Epithelial cell of umbilical artery (primary cell): ENCODE measurements at places on chromosomes 7 and 10. TPM values are rescaled to one million over a fixed set of nuclear protein-coding genes. Genes with fewer than 3 reads are reported as not detected.

Gene CCDC7
- 2.9 and 13.4 TPM in 2 replicates for total RNA-seq

Gene MICU1
- total RNA-seq: 25.7 and 40.0 TPM in 2 replicates

Gene FOXI2
- total RNA-seq: not detected in 2 replicates

Gene SUN3
- not detected in 2 replicates for total RNA-seq

Gene NANOS1
- total RNA-seq: 0.61 and 2.3 TPM in 2 replicates

Gene MICALL2
- 14.0 and 15.3 TPM in 2 replicates for total RNA-seq

Gene DBF4
- 27.6 and 38.6 TPM in 2 replicates for total RNA-seq

Gene NME8
- total RNA-seq: not detected in 2 replicates

Gene PVRIG
- not detected in 2 replicates for total RNA-seq

Gene ACSL5
- total RNA-seq: 1.3 and 9.1 TPM in 2 replicates

Gene TBATA
- not detected in 2 replicates for total RNA-seq

Gene EVX1
- not detected in 2 replicates for total RNA-seq

Gene RNF32
- 0.15 and 0.32 TPM in 2 replicates for total RNA-seq

Gene NFE2L3
- total RNA-seq: 63.7 and 82.5 TPM in 2 replicates

Gene WNT8B
- total RNA-seq: not detected in 2 replicates

Gene CELF2
- total RNA-seq: 4.5 and 5.5 TPM in 2 replicates

Gene PAPOLB
- total RNA-seq: under 0.01 and 0.15 TPM in 2 replicates

Gene CRTAC1
- total RNA-seq: 0.30 and 0.32 TPM in 2 replicates

Gene FGFR2
- 0.30 and 0.32 TPM in 2 replicates for total RNA-seq

Gene RTKN2
- 1.2 and 1.3 TPM in 2 replicates for total RNA-seq

Gene ZNF239
- 0.65 and 0.91 TPM in 2 replicates for total RNA-seq

Gene ACTR3C
- 1.5 and 1.6 TPM in 2 replicates for total RNA-seq

Gene ARHGEF35
- 0.32 and 0.91 TPM in 2 replicates for total RNA-seq

Gene SPAM1
- not detected in 2 replicates for total RNA-seq

Gene TLL2
- under 0.01 TPM in 1 of 2 replicates, not detected in the other for total RNA-seq

Gene SPDYE1
- not detected in 2 replicates for total RNA-seq

Gene BAIAP2L1
- total RNA-seq: under 0.01 TPM in 1 of 2 replicates, not detected in the other

Gene HMX3
- not detected in 2 replicates for total RNA-seq

Gene GCK
- total RNA-seq: 0.15 and 1.3 TPM in 2 replicates

Gene KIF11
- total RNA-seq: 26.0 and 37.4 TPM in 2 replicates

Gene SH2D4B
- total RNA-seq: under 0.01 and 0.30 TPM in 2 replicates

Gene HUS1
- 14.9 and 31.2 TPM in 2 replicates for total RNA-seq

Gene FRMD4A
- 35.9 and 107 TPM in 2 replicates for total RNA-seq

Gene CRYGN
- not detected in 2 replicates for total RNA-seq

Gene PLAU
- 26.6 and 48.6 TPM in 2 replicates for total RNA-seq

Gene NAT16
- total RNA-seq: not detected in 2 replicates

Gene BICC1
- 1.1 and 1.3 TPM in 2 replicates for total RNA-seq
